ENCODE measurements at places on chromosomes 7 and 10.

DNA sequence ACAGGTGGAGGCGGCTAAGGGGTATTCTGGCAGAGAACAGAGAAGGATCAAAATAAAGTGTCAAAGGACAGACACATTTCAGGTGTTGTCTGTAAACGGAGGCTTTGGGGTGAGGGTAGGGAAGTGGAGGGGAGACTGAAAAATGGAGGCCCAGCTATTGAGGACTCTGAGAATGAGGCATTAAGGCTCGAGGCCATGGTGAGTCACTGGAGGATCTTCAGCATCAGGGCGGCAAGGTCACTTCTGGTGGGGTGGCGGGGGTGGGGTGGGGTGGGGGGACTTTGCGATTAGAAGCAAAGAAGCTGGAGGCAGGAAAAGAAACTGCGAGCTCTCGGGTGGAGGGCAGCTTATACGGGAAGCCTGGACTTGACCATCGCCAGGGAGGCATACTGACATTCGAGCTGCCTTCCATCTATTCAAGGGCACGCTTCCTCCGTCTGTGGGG is 58.4 kb upstream of the PCGF5 start:
- DNase-seq, result peak; percentile 25

- no peak for DNase-seq
These were observed 105.7 kb upstream of the PLXNA4 start for GRCh38 chr7:132681951-132682350.

DNA sequence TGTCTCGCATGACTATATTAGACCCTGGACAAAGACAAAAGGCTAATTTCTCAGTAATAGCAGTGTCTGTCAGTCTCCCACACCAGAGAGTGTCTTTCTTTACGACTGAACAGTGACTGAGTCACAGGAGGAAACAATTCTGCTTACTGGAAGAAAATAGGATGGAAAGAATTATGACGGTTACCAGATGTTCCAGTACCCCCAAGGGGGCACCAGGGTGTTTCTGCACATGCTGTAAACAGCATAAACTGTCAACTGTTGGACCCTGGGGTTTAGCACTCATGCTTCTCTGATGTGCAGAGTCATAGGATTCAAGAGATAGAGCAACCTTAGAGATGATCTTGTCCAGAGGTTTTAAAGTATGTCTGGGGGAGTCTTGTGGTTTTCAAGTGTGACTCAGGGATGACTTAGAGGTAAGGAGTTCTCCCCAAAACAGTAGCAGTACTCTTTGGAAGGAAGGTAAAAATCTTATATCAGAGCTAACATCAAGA is 291.7 kb downstream of the THSD7A start:
- DNase-seq, result no peak

- no peak for DNase-seq
These were observed 273.6 kb upstream of the KLF6 start for GRCh38 chr10:4058514-4059029.

DNA sequence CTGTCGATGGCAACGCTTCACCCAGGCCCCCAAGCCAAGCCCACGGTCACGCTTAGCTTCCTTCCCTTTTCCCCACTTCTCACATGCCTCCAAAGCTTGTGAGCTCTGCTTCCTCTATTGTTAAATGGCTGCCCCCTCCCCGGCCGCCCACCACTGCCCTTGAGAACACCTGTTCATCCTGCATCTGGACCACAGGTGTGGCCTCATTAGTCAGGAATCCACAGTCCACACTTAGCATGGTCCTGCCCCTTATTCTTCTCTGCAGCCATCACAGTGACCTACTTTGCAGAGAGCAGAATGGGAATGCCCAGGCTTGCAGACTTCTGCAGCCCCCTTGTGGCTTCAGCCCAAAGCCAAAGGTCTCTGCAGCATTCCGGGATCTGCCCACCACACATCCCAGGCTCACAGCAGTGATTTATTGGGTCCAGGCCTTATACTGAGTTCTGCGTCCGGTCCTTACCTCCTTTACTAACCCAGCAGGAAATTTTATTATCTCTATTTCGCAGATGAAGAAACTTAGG is 66.9 kb downstream of the PTPRE start:
- no peak for DNase-seq

DNA sequence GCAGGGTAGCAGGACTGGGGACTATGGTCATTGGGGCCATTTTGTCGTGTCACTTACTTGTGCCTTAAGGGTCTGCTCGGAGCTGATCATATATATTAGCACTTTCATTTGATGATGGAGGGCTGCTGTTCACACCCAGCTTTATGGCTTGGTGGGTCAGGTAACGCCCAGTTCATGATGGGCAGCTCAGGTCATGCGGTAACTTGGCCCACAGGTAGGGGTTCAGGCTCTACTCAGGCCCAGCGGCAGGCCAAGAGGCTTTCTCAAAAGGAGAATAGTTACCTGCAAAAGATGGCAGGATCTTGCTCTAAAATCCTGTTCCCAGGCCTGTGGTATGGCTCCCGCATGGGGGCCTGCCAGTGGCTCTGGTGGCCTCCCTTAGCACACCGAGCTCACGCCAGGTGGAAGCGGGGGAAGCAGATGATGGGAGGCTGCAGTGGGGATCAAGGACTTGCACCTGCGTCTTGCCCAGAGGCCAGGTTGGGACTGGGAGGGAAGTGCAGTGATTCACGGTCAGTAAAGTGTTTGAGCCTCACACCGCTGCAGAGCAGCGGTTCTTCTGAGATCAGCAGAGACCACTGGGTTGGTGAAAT is 109.5 kb downstream of the ADCY1 start:
- DNase-seq, result no peak

- no peak for DNase-seq
These were observed 55.4 kb downstream of the MKI67 start for GRCh38 chr10:128070721-128071416.

DNA sequence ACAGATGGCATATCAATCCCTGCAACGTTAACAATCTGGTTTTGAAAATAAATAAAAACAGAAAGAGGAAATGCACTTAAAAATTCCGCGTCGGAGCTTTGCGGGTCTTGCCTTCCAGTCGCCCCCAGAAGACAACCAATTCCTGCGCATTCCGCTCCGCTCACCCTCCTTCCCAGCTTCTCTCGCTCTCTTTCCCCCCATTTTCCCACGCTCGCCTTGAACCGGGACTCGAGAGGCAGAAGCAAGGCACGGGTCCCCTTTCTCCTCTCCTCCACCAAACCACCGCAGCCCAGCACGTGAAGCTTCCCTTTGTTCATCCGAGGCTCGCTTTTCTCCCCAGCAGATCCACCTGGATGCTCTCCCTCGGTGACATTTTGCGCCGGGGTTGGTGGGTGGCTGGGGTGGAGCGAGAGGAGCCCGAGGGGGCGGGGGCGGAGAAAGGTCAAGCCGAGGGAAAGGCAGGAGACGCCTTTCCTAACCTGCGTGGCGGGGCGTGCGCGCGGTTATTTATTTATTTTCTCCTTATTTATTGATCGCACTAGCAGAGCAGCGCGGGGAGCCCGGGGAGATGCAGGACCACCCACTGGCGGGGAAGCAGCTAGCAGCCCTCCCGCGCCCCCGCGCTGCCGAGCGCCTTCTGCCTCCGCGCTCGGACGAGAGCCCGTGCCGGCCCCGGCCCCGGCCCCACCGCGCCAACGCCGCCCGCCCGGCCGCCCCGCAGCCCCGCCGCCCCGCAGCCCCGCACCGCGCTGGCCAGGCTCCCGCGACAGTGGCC is at the start of gene KCND2:
KCND2 (plus strand) TSS at position 475 of the 775 bp plus-strand sequence.
- DNase-seq, result no peak

- no peak for DNase-seq
These were observed 24.8 kb upstream of the CYCS start for GRCh38 chr7:25149836-25150235.

DNA sequence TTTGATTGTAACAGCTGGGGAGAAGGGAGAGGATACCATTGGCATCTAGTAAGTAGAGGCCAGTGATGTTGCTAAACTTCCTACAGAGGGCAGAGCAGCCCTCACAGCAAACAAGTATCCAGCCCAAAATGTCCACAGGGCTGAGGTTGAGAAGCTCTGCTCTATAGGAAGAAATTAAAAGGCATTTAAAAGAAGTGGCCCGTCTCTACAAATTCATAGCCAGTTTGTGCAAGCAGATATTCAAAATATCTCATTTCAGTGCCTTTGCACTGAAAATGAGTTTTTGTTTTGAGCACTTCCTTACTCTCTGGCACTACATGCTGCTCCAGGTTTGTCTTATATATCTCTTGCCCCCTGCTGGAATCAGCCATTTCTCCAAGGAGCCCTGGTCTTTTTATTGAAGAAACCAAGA is 330.0 kb downstream of the BBS9 start:
- DNase-seq, result no peak

- no peak for DNase-seq
These were observed 4.0 kb upstream of the AASS start for GRCh38 chr7:122148081-122148480.

DNA sequence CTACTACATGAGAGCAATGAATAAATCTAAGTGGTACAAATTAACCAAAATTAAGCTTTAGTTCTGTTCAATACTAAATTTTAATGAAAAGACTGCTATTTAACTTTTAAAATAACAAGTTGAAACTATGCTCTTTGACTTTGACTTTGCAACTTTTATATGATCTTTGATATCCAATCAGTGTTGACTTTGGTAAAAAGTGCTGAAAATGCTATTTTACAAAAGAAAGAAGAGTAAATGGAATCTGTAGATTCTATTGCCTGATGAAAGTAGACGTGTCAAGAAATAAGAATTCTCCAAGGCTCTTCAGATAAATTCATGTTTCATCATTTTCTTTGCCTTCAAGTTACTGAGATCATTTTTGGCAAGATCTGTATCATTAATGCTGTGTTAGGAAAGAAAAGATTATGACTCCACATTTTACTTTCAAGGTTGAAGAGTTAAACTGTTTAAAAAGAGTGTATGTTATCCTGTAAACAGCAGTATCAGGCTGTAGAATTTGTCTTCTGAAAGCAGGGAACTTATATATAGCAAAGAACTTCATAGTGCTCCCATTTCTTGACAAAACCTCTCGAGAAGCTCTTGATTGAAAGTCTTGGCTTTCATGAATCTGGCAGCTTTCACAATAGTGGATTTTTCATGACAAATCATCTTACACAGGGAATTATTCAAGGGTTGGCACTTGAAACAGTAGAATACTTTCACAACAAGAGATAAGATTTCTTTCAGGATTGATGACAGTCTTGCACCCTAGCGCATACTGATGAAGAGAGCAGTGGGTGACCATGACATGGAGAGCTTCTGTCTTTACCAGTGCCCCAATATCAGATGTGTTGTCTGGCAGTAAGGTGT is 72.1 kb downstream of the PTEN start:
- DNase-seq, result no peak
